Stimulated activated CD8-positive, alpha-beta memory T cell treated with anti-CD3 and anti-CD28 coated beads, Interleukin-15, amount 100 ng/mL, for 1 hour (primary cell): ENCODE measurements at places on chromosomes 11 and 22.
A peak's percentile ranks its signal among the peaks of the same experiment; 100 is the strongest.

DNA sequence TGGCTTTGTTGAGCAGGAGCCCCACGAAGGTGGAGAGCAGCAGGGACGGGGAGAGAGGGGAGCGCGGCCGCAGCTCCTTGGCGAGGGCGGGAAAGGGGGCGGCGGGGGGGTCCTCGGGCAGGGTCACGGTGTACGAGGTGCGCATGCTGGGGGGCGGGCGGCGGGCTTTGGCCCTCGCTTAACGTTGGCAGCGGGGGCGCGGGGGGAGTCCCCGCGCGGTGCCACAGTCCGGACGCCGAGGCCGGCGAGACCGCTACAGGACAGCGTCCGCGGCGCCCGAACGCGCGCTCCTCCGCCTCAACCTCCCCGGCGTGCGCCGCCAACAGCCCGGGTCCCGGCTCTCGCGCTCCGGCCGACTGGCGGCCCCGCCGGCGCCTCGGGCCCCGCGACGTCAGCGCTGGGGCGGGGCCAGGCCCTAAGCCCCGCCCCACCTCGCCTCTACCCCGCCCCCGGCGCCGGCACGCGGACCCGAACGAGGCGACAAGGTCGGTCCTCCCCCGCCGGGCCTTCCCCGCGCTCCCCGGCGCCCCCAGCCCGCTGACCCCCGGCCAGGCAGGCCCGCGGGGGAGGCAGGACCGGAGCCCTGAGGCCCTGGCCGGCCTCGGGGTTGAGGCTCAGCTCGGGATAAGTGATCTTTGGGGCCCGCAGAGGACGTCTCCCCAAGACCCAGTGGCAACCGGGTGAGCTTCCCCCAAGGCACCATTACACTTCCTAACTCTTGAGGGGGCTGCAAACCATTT, 17.5 kb downstream of the USP2 start:
- DNase-seq = no peak

- no peak for DNase-seq
Observed at GRCh38 chr22:30780026-30780425, 85.4 kb downstream of the OSBP2 start.

DNA sequence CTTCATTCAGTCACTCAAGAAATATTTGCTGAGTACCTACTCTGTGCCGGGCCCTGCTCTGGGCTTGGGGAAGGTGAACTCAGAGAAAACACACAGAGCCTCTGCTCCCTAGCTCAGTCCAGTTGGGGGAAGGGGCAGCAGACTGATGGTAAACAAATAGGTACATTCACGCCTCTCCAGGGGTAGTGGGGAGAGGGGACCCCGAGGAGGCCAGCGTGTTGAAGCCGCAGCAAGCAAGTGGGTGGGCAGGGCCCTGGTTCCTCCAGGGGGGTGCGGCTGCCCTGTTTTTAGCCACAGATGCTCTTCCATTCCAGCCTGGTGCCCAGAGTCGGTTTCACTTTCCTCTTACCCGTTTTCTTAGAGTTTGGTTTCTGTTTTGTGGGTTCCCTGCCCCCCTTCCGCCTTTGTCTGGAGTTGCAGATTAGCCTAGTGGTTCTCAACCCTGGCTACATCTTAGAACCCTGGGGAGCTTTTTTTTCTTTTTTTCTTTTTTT, 8.7 kb downstream of the DRAP1 start:
- DNase-seq = peak; percentile 61

DNA sequence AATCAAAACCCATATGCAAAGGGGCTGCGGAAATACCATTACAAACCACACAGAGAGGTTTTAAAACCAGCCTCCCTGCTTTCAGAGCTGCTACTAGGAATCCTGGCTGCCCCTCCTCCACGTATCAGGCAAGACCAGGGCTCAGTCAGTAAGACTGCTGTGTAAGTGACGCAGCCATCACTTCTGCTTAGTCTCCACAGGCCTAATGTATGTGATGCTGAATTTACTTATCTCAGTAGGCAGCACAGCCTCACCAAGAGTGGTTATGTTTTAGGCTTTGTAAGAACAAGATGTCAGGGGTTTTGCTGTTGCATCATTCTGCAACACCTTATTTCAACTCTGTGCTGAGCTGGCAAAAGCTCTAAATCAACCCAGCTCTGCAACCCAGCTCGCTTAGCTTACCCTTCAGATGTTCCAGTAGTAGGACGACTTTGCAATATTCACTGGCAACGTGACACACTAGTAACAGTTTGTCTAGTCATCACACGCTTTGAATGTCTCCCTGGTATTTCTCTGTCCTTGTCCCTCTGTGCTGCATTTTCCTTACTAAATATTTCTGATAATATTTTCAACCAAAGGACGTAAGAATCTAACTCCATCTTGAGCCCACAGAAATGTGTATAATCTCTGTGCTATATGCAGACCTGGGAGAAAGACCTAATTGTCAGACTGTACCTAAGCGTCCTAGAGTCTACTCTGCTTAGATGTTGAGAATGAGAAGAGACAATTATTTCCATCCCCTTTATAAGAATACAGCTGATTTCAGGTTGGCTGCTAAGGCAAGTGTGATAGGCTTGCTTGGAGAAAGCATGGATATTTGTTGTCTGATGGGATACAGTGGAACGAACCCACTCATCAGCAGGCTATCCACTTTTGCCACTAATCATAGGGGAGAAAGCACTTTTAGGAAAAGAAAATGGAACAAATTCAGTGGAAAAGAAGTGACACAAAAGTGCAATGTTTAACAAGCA, 72.2 kb downstream of the LARGE2 start:
- no peak for DNase-seq

GRCh38 chr11:83363312-83363711, 77.1 kb upstream of the CCDC90B start:
- no peak for DNase-seq

GRCh38 chr11:101129203-101129943, at the start of gene PGR:
TSS of gene PGR (minus strand) at chr11:101129813. CDS start at chr11:101129070, 743 bp downstream.
- DNase-seq = no peak

DNA sequence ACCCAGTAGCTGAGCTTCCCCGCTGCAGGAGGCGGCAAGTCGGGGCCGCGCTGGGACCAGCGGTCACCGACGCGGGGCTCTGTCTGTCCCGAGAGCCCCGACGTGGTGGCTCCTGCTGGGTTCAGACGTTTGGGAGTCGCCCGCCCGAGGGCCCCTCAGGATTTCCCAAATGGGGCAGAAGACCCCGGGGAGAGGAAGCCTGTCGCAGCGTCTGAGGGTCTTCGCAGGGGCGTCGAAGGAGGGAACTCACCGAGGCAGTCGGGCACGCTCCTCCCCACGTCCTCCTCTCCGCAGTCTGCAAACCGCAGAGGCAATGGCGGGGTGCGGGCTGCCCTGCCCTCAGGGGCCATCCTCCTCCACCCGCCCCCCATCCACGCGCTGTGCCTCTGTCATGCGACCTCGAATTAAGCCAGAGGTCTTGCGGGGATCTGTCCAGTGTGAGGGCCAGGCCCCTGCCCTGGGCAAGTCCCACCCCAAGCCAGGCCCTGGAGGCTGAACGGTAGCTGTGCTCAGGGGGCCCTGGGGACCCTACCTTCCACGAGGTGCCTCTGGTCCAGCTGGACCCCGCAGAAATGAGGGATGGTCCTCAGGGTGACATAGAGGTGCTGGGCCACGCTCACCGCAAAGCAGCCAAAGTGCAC, 12.5 kb downstream of the IL17REL start:
- no peak for DNase-seq

- no peak for DNase-seq
Observed at GRCh38 chr11:65844231-65844872, 10.6 kb downstream of the SNX32 start.

DNA sequence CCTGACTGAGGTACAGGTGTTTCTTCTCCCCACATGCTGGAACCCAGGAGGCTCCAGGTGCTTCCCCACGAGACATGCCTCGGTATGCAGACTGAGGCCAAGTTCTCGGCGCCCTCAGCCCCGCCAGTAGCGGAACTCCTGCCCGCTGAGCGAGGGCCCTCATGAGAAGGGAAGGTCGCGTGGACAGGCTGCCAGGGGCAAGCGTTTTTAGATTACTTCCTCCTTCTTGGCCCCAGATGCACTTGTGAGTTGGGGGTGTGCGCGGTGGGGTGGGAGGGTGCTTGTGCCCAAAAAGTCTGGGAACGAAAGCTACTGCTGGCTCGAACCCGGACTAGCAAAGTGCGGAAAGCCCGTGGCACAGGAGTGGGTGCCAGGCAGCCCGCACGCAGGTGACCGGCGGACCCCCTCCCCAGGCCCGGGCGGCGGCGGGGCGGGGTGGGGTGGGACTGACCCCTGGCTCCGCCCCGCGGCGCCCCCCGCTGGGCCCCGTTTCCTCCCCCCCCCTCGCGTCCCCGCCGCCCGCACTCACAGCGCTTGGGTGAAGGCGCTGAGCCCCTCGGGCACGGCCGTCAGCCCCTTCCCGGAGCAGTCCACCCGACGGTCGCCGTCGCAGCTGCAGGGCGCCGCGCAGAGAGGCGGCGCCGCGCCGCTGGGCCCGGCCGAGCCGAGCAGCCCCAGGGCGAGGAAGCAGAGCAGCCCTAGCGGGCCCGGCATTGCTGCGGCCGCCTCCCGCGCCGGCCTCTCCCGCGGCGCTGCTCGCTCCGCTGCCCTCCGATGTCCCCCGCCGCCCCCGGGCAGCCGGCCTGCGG, 797 bp downstream of the LGR4 start:
- no peak for DNase-seq

- no peak for DNase-seq
Observed at GRCh38 chr11:44090539-44090938, 4.9 kb upstream of the EXT2 start.

DNA sequence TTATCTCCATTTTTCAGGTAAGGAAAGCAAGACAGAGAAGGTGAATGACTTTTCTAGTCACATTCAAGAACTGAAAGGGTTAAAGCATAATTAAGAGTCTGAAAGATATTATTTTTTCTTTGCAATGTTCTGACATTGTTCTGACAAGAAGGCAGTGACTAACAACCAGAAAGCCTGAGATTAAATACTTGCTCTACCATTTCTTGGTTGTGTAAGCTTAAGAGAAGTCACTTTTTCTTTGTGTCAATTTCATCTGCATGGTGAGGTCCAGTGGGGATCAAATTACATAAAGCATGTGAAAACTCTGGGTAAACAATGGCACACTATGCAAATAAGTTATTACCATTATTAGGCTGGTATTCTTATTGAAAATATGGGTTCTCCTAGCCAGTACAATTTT, 73.7 kb downstream of the PHF21A start:
- DNase-seq = no peak

- no peak for DNase-seq
Observed at GRCh38 chr11:34552270-34552669, 38.7 kb upstream of the ELF5 start.

DNA sequence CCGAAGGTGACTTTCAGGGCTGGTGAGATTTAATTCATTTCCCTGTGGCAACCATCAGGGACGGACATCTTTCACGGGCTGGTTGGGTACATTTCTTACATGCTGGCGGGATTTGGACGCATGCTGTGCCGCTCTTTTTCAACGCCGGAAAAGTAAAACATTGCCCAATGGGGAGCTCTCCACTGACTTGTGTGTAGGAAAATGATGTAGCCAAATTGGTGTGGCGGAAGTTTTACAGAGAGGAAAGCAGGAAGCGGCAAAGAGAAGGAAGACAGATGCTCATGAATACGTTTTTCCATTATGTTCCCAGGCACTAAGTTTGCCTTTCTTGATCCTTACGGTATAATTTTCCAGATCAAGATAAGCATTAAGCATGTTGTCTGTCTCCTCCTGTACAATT, 375.8 kb downstream of the NTM start:
- no peak for DNase-seq

- no peak for DNase-seq
Observed at GRCh38 chr22:47071078-47071806, 308.8 kb downstream of the TBC1D22A start.

- no peak for DNase-seq
Observed at GRCh38 chr11:9259981-9260837, 4.9 kb downstream of the DENND5A start.
